Central memory CD8-positive, alpha-beta T cell (primary cell): ENCODE measurements at places on chromosomes 2 and 18.

- peaks cover 2% of the 10 kb centered on the region for H3K36me3 ChIP-seq
- peaks cover 10% of the 10 kb centered on the region for H3K27me3 ChIP-seq
- H3K4me3 ChIP-seq, result no peak overlapping the region
These were observed 13.2 kb upstream of the ATP6V1B1 start for GRCh38 chr2:70922235-70923234.

GRCh38 chr18:3538456-3538855 is 88.5 kb downstream of the TGIF1 start:
- no peak overlapping the region for H3K27ac ChIP-seq
- H3K4me1 ChIP-seq, result no peaks in the 10 kb centered on the region
- H3K36me3 ChIP-seq, result no peaks in the 10 kb centered on the region
- DNase-seq, result no peak

DNA sequence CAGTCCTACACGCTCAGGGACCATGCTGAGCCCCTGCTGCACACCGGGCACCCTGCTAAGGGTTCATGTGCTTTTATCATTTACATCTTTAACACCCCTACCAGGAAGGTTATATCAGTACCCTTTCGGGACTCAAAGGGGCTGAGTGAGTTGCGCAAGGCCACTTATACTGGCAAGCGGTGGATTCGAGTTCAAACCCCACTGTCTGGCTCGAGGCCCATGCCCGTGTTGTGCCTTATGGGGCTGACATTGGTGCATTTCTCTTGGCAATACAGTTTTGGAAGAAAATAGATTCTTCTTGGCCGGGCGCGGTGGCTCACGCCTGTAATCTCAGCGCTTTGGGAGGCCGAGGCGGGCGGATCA is 69.5 kb upstream of the MAP4K4 start:
- no peaks in the 10 kb centered on the region for H3K27me3 ChIP-seq
- no peak overlapping the region for H3K27ac ChIP-seq
- H3K4me3 ChIP-seq, result no peak overlapping the region
- H3K36me3 ChIP-seq, result peaks cover 2% of the 10 kb centered on the region
- peaks cover 13% of the 10 kb centered on the region for H3K4me1 ChIP-seq

- no peak overlapping the region for H3K27ac ChIP-seq
- H3K27me3 ChIP-seq, result no peaks in the 10 kb centered on the region
- DNase-seq, result no peak
- H3K4me3 ChIP-seq, result no peak overlapping the region
- H3K36me3 ChIP-seq, result no peaks in the 10 kb centered on the region
These were observed 194.1 kb downstream of the PTPRM start for GRCh38 chr18:7760967-7761948.

- no peak for DNase-seq
- peaks cover 1% of the 10 kb centered on the region for H3K36me3 ChIP-seq
- no peaks in the 10 kb centered on the region for H3K27me3 ChIP-seq
- H3K4me3 ChIP-seq, result no peak overlapping the region
- no peak overlapping the region for H3K27ac ChIP-seq
- no peaks in the 10 kb centered on the region for H3K4me1 ChIP-seq
These were observed 172.1 kb downstream of the SETBP1 start for GRCh38 chr18:44852818-44853217.

DNA sequence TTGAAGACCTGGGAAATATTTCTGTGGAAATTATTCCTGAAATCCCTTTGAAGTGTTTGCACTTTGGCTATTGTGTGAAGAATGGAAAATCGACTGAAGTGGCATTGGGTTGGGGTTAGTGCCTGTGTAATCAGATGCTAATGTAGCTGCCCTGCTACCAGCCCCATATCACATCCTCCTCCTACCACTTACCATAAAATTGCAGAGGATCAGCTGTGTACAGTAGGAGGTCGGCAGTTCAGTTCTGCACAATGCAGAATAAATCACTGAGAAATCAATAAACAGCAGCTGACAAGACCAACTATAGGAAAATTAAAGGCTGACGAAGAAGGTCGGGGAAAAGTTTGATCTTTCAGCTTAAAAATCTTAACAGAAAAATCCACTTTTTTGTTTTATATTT is 440.9 kb downstream of the PTPRM start:
- no peak overlapping the region for H3K4me3 ChIP-seq
- H3K27ac ChIP-seq, result no peak overlapping the region
- H3K4me1 ChIP-seq, result no peaks in the 10 kb centered on the region
- peaks cover 2% of the 10 kb centered on the region for H3K36me3 ChIP-seq

DNA sequence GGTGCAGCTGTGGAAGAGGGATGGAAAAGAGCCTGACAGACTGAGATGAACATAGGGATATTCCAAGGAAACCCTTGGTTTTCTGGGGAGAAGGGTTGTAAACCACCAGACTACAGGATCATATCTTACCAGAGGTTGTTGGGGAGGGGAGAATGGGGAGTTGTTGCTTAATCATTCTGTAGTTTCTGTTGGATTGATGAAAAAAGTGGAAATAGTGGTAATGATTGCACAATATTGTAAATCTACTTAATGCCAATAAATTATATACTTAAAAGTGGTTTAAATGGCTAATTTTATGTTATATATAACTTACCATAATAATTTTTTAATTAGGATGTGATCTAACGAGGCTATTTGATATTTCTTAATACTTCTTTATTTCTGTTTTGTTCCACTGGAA is 800.9 kb downstream of the BCL11A start:
- no peak overlapping the region for H3K4me3 ChIP-seq
- no peaks in the 10 kb centered on the region for H3K36me3 ChIP-seq
- H3K4me1 ChIP-seq, result no peaks in the 10 kb centered on the region
- no peak for DNase-seq
- H3K27me3 ChIP-seq, result no peaks in the 10 kb centered on the region
- H3K27ac ChIP-seq, result no peak overlapping the region

GRCh38 chr2:225013425-225014365 is 28.6 kb downstream of the DOCK10 start:
- H3K36me3 ChIP-seq, result peaks cover 2% of the 10 kb centered on the region
- H3K4me3 ChIP-seq, result no peak overlapping the region
- DNase-seq, result no peak
- H3K27ac ChIP-seq, result peak overlapping the region; percentile 60

DNA sequence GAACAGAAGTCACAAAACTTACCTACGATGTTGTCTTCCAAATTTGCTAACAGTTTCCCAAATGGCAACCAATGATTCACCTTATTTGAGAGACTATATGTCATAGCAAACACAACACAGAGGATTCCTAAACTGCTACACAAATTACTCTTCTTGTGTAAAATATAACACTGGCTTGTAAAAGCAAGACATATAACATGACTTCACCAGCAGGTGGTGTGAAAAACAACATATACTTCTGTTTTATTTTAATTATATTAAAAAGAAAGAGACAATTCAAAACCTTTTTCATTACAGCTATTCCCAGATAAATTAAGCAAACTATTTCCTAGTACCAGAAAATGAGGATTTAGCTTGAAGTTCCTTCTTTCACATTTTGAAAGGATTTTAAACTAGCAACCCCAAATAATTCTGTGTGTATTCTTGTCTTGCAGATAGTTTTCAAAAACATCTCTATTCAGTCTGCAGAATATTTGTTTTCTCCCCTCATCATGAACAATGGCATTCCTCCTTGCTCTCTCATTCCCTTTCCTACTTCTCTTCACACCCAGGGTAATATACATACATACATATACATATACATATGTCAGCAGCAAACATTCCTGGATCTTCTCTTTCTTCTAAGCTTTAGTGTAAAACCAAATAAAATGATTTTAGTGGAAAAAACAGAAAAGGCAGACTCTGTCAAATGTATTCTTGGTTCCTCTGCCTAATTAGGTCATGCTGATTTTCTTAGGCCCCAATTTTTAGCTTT is 62.1 kb downstream of the SCN3A start:
- H3K4me1 ChIP-seq, result no peaks in the 10 kb centered on the region
- H3K27ac ChIP-seq, result no peak overlapping the region
- no peaks in the 10 kb centered on the region for H3K36me3 ChIP-seq
- H3K4me3 ChIP-seq, result no peak overlapping the region
- DNase-seq, result no peak

- DNase-seq, result no peak
- H3K27me3 ChIP-seq, result no peaks in the 10 kb centered on the region
- no peak overlapping the region for H3K4me3 ChIP-seq
- H3K27ac ChIP-seq, result no peak overlapping the region
- no peaks in the 10 kb centered on the region for H3K36me3 ChIP-seq
- no peaks in the 10 kb centered on the region for H3K4me1 ChIP-seq
These were observed 109.4 kb downstream of the LYPD1 start for GRCh38 chr2:132560562-132560961.

GRCh38 chr18:66150650-66151049 is 399.8 kb downstream of the CDH7 start:
- DNase-seq, result no peak
- peaks cover 2% of the 10 kb centered on the region for H3K36me3 ChIP-seq
- H3K4me1 ChIP-seq, result no peaks in the 10 kb centered on the region
- no peak overlapping the region for H3K4me3 ChIP-seq
- H3K27me3 ChIP-seq, result no peaks in the 10 kb centered on the region

DNA sequence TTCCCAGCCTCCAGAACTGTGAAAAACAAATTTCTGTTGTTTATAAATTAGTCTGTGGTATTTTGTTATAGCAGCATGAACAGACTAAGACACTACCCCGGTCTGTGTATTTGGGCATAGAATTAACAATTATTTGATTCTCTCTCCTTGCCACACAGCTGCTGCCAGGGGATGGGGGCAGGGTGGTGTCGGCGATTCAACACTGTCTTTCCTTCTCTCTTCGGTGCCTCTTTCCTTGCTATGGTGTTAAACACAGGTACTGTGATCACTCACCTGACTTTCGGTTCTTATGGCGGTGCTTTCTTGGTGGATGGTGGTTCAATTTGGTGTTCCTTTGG is 50.8 kb upstream of the CTAGE1 start:
- no peak overlapping the region for H3K27ac ChIP-seq
- peaks cover 2% of the 10 kb centered on the region for H3K27me3 ChIP-seq
- DNase-seq, result no peak
- H3K4me3 ChIP-seq, result no peak overlapping the region

GRCh38 chr2:110716959-110717645 is 15.3 kb upstream of the ACOXL start:
- H3K27me3 ChIP-seq, result peaks cover 78% of the 10 kb centered on the region
- H3K4me1 ChIP-seq, result no peaks in the 10 kb centered on the region
- no peak overlapping the region for H3K4me3 ChIP-seq
- DNase-seq, result no peak

GRCh38 chr18:24271381-24272228 is 126.0 kb downstream of the OSBPL1A start:
- no peak overlapping the region for H3K27ac ChIP-seq
- peaks cover 5% of the 10 kb centered on the region for H3K4me1 ChIP-seq
- DNase-seq, result no peak
- H3K27me3 ChIP-seq, result peaks cover 58% of the 10 kb centered on the region

DNA sequence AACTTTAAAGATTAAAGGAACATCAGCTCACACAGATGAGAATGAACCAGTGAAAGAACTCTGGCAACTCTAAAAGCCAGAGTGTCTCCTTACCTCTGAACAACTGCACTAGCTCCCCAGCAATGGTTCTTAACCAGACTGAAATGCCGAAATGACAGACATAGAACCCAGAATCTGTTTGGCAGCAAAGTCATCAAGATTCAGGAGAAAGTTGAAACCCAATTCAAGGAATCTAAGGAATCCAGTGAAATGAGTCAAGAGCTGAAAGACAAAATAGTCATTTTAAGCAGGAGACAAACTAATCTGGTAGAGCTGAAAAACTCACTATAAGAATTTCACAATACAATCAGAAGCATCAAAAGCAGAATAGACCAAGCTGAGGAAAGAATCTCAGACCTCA is 72.0 kb downstream of the STRADB start:
- no peak overlapping the region for H3K27ac ChIP-seq
- no peaks in the 10 kb centered on the region for H3K27me3 ChIP-seq
- DNase-seq, result no peak
- peaks cover 1% of the 10 kb centered on the region for H3K36me3 ChIP-seq
- H3K4me1 ChIP-seq, result peaks cover 16% of the 10 kb centered on the region

- H3K4me3 ChIP-seq, result peak overlapping the region; percentile 91
- peaks cover 21% of the 10 kb centered on the region for H3K27me3 ChIP-seq
- peaks cover 19% of the 10 kb centered on the region for H3K4me1 ChIP-seq
These were observed 861 bp upstream of the KLHL23 start for GRCh38 chr2:169732583-169733358.

DNA sequence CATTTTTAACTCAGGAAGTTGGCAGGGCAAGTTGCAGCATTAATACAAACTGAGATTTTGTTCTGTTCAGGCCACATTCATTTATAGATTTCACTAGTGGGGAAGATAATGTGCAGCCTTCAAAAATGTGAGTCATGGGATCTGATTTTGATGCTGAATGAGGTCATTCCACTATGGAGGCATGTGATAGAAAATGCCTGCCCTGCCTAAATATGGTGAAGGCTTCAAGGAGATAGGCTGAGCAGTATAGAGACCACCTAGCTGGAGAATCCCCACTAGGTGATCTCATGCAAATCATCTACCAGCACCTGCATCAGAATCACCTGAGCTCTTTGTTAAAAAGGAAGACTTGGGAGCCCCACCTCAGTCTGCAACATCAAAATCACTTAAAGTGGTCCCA is 43.7 kb downstream of the PAX3 start:
- no peaks in the 10 kb centered on the region for H3K4me1 ChIP-seq
- no peak for DNase-seq
- no peak overlapping the region for H3K27ac ChIP-seq
- H3K36me3 ChIP-seq, result no peaks in the 10 kb centered on the region
- H3K27me3 ChIP-seq, result peaks cover 32% of the 10 kb centered on the region

GRCh38 chr18:51070545-51070944 is 40.5 kb downstream of the SMAD4 start:
- H3K4me3 ChIP-seq, result no peak overlapping the region
- H3K27me3 ChIP-seq, result no peaks in the 10 kb centered on the region
- peaks cover 58% of the 10 kb centered on the region for H3K4me1 ChIP-seq

GRCh38 chr18:36708366-36708765 is 120.4 kb downstream of the TPGS2 start:
- H3K36me3 ChIP-seq, result no peaks in the 10 kb centered on the region
- DNase-seq, result no peak
- no peak overlapping the region for H3K4me3 ChIP-seq
- no peak overlapping the region for H3K27ac ChIP-seq
- peaks cover 58% of the 10 kb centered on the region for H3K27me3 ChIP-seq
- H3K4me1 ChIP-seq, result no peaks in the 10 kb centered on the region

- no peaks in the 10 kb centered on the region for H3K4me1 ChIP-seq
- H3K36me3 ChIP-seq, result no peaks in the 10 kb centered on the region
- no peak overlapping the region for H3K4me3 ChIP-seq
- DNase-seq, result no peak
- H3K27ac ChIP-seq, result no peak overlapping the region
These were observed 236.8 kb downstream of the EPHA4 start for GRCh38 chr2:221335219-221335752.

- DNase-seq, result no peak
- no peak overlapping the region for H3K4me3 ChIP-seq
- H3K4me1 ChIP-seq, result no peaks in the 10 kb centered on the region
These were observed 96.7 kb upstream of the ACKR3 start for GRCh38 chr2:236472720-236473495.

DNA sequence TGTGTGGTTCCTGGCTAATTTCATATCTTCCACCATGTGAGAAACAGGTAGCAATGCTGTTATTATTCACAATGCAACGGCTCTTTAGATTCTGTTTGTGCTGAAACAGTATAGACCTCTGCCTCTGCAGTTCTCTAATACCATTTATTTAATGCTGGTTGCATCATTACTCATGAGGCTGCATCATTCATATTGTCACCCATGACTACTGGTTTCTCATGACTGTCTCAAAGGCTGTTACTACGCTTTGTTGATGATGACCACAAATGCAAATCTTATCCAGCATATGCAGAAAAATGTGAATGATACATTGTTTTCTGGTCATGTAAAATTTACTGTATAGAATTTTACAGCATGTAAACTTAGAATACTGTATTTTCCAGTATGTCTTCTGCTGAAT is 22.5 kb downstream of the CAVIN2 start:
- no peak overlapping the region for H3K27ac ChIP-seq
- H3K4me3 ChIP-seq, result no peak overlapping the region
- peaks cover 34% of the 10 kb centered on the region for H3K27me3 ChIP-seq
- no peak for DNase-seq
- H3K36me3 ChIP-seq, result peaks cover 1% of the 10 kb centered on the region
